AG09319 (cell line): ENCODE measurements at places on chromosomes 1 and 21.

GRCh38 chr21:15462092-15462491, 267.7 kb upstream of the USP25 start:
- no peak for DNase-seq

DNA sequence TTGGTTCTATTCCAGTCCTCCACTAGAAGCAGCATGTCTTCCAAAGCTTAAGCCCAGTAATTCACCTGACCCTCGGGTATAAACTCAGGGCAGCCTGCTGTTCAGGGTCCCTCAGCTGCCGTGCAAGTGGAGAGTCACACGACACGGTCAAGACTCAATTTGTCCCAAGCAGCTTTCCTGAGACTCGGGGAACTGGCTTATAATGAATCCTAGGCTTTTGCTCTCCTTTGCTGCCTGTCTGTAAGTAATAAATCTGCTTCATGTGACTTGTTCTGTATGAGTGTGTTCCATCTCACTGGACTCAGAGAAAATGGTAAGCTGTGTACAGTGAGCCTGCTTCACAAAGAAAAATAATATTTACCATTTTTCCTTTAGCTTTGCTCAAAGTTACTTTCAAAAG, 119.8 kb downstream of the CYYR1 start:
- DNase-seq, result no peak

GRCh38 chr1:153341431-153341934, 7.2 kb downstream of the PGLYRP4 start:
- DNase-seq, result no peak

DNA sequence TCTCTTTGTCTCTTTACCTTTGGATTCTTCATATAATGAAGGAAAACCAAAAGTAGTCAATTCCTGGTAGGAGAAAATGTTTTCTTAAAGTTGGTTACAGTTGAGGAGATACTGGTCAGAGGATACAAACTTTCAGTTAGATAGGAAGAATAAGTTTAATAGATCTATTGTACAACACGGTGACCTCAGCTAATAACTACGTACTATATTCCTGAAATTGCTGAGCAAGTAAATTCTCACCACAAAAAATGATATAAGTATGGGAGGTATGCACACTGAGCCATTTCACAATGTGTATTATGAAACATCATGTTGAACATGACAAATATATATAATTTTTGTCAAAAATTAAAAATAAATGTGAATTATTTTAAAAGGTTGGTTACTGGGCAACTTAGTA, 20.4 kb downstream of the SSX2IP start:
- no peak for DNase-seq

DNA sequence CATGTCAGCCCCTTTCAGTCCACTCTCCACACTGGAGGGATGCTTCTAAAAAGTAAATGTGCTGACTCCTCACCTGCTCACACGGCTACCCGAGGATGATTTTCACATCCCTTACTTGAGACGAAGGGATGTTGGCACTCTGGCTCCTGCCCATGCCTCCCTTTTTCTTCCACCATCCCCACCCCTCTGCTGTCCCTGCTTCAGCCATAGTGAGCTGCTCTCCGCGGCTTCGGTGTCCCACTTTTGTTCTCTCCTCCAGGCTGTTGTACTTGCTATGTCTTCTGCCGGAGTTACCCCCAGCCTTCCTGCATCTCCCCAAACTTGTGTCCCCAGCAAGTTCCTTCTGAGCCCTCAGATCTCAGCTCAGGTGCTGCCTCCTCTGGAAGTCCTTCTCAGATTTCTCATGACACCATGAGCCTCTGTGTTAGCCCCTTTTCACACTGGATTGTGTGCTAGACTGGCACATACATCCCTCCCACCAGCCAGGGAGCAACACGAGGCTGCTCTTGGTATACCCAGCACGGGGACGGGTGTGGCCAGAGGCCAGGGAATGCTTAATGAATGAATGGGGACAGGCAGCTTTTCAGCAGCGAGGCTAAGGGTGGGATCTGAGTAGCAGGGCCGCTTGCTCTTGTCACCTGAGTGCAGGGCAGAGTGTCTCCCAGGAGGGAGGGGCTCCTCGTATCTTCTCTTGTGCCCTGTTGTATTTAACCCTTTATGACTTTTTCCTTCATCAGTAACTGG, 1.3 kb downstream of the ACOT11 start:
- DNase-seq, result no peak

GRCh38 chr1:70542856-70543255, 131.8 kb downstream of the CTH start:
- DNase-seq, result no peak
